ENCODE measurements at places on chromosomes 12 and 14. TPM values are rescaled to one million over a fixed set of nuclear protein-coding genes. Genes with fewer than 3 reads are reported as not detected.

FBLN5 gene
- 99.0 TPM for total RNA-seq

GPR84 gene
- 1.7 TPM for total RNA-seq

CIT gene
- total RNA-seq = 81.6 TPM

HEBP1 gene
- total RNA-seq = 66.8 TPM

OTOGL gene
- total RNA-seq = 0.47 TPM

SLC5A8 gene
- total RNA-seq = 1.6 TPM

MYL2 gene
- not detected for total RNA-seq

PACS2 gene
- total RNA-seq = 83.9 TPM

PTMS gene
- total RNA-seq = 269 TPM

DEPDC4 gene
- total RNA-seq = 1.4 TPM

HOXC11 gene
- total RNA-seq = 1.4 TPM

RAB21 gene
- 101 TPM for total RNA-seq

GRCh38 chr14:34475163-34475562 is 13.1 kb upstream of the SPTSSA start:
- no peaks in the 10 kb centered on the region for H3K36me3 ChIP-seq
- no peak for DNase-seq
- no peaks in the 10 kb centered on the region for H3K4me1 ChIP-seq
- H3K27ac ChIP-seq = no peak overlapping the region
- no peak overlapping the region for H3K4me3 ChIP-seq

DNA sequence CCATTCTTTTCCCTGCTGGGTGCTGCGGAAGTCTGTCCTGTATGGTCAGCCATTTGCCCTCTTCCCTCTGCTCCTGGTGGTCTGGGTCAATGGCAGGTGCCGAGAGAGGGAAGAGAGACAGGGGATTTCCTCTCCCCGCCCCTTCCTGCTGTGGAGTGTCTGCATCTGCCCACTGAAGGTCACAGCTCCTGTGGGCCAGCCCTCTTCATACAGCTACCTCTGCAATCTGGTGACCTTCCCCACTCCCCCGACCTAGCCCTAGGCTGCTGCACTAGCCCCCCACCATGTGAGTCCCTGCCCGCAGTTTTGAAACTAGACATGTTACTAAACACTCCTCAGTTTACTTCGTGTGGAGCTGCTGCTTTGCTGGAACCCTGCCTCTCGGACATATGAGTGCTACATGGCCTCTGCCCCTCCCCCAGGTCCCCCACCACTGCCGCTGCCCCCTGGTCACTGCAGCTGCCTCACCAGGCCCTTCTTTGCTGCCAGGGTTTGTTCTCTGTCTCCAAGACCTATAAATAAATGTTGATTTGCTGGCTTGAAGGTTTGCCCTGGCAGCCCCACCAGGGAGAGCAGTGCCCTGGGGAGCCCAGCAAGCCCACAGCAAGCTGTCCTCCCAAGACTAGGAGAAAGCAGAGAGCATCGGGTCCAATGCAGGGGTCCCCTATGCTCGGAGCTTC is 102.9 kb downstream of the DPF3 start:
- no peaks in the 10 kb centered on the region for H3K27me3 ChIP-seq
- H3K27ac ChIP-seq = no peak overlapping the region
- no peak for DNase-seq
- no peaks in the 10 kb centered on the region for H3K4me1 ChIP-seq
- H3K36me3 ChIP-seq = no peaks in the 10 kb centered on the region

DNA sequence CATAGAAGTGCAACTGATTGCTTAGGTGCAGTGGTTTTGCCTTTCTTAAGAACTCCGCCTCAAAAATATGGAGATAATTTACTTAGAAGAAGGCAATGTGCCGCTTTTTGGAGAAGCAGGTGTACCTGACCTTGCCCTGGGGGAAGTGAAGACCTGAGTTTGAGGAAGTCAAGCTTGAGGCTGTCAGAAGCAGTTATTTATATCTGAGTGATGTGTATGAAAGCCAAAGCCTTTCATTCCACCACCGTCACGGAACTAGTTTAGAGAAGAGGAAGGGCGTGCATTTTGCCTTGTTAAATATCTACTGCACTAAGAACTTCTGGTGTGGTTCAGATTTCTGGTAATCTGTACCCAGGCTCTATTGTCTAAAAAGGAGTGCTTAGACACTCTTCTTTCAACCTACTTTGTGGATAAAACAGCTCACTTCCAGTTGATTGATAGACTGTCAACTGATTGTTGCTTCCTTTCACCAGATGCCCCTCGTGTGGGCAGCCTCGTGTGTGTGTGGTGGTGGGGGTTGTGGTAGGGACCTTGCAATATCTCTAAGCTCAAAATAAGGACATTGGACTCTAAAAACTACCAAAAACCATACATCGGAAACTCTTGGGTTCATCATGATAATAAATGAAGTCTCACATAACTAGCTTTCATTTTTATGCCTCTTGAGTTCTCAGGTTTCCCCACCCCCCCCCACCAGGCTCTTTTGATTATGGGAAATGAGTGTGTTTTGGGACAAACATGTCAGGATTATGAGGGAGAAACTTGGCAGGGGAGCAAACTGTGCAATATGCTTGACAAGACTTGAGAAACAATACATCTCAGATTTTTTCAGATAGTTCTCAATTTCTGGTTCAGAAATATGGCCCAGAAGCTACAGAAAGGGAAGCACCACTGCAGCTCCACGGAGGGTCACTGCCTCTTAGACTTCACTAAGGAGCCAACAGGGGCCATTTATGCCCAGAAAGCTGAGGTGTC is 78.6 kb downstream of the ARF6 start:
- no peaks in the 10 kb centered on the region for H3K27me3 ChIP-seq
- peak overlapping the region; percentile 19 for H3K27ac ChIP-seq
- peak overlapping the region; percentile 20 for H3K4me3 ChIP-seq
- DNase-seq = no peak
- no peaks in the 10 kb centered on the region for H3K36me3 ChIP-seq

DNA sequence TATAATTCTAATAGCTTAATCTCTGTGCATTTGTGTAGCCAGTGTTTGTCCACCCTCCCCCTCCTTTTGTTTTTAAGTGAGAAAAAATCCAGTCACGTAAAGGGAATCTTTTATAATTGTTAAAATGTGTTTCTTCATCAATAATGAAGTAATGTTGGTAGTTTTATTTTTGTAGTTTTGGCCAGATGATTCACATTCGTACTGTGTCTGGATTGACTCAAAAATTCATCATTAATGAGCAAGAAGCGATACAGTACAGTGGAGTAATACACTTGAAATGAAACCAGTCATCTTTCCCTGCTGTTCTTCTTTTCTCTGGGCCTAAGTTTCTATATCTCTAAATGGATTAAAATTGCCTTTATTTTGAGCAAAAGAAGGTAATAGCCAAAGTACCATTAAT is 86.5 kb downstream of the SRGAP1 start:
- H3K4me3 ChIP-seq = no peak overlapping the region
- no peaks in the 10 kb centered on the region for H3K27me3 ChIP-seq
- DNase-seq = no peak
- H3K4me1 ChIP-seq = no peaks in the 10 kb centered on the region
- no peaks in the 10 kb centered on the region for H3K36me3 ChIP-seq
- H3K27ac ChIP-seq = no peak overlapping the region

DNA sequence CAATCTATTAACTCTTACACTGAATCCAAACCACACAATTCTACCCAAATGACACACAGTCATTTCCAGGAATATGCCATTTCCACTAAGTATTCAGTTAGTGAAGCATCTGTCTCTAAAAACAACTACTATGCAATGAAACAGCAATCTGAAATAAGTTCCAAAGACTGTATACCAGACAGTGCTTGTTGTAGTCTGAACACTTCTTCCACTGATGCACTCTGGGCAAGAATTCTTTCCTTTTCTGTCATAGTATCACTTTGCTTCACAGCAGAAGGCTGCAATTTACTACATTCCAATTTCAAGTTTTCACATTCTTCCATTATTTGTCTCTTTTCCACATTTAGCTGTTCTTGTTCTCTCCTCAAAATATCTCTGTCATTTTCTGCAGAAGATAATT is 25.8 kb downstream of the TRIP11 start:
- H3K4me3 ChIP-seq = no peak overlapping the region
- H3K27me3 ChIP-seq = no peaks in the 10 kb centered on the region
- no peak for DNase-seq
- no peak overlapping the region for H3K27ac ChIP-seq
- H3K36me3 ChIP-seq = peaks cover 24% of the 10 kb centered on the region

DNA sequence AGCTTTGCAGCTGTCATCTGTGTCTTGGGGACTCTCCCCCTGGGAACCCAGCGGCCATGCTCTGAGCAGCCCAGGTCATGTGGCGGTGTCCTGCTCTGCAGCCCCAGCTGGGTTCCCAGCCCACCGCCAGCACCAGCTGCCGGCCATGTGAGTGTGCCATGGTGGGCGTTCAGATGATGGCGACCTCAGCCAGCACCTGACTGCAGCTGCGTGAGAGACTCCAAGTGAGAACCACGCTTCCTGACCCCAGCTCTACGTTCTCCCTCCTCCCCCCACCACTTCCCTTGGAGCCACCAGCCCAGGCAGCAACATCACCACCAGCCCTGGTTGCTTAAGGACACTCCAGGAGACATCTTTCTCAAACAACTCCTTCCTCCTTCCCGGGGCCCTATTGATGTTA is 68.8 kb downstream of the SLC24A4 start:
- no peaks in the 10 kb centered on the region for H3K4me1 ChIP-seq
- H3K36me3 ChIP-seq = no peaks in the 10 kb centered on the region
- DNase-seq = no peak
- H3K27me3 ChIP-seq = no peaks in the 10 kb centered on the region

- H3K4me1 ChIP-seq = no peaks in the 10 kb centered on the region
- H3K27ac ChIP-seq = no peak overlapping the region
- H3K4me3 ChIP-seq = no peak overlapping the region
- H3K36me3 ChIP-seq = no peaks in the 10 kb centered on the region
- H3K27me3 ChIP-seq = no peaks in the 10 kb centered on the region
Observed at GRCh38 chr14:58746261-58746660, 108.5 kb downstream of the DACT1 start.

DNA sequence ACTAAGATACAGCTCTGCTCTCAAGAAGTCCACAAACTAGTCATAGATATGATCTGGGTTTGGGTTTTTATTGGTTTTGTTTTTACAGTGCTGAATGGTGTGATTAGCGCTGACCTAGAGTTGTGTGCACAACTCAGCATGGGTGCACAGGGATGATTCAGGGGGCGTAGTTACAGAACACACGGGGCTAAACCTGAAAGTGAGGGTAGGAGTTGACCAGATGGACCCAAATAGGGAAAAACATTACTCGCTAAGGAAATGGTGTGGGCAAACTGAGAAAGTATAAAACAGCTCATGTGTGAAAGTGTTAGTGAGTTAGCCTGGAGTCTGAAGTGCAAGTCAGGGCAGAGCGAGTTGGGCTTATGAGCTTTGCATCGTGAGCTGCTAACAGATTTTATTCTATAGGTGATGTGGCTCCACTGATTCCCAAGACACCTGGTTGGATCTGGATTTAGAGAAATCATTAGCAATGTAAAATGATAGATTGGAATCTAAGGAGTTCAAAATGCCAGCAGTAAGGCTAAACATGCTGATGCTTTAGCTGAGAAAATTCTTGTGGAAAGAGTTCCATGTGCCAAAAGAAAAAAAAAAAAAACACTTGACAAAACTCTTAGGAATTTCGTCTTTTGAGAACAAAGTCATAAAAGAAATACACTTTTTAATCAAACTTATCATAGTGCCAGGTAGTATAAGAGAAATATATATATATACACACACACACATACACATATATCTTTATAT is 134.9 kb downstream of the SLC5A8 start:
- no peak overlapping the region for H3K4me3 ChIP-seq
- no peak overlapping the region for H3K27ac ChIP-seq
- no peak for DNase-seq

DNA sequence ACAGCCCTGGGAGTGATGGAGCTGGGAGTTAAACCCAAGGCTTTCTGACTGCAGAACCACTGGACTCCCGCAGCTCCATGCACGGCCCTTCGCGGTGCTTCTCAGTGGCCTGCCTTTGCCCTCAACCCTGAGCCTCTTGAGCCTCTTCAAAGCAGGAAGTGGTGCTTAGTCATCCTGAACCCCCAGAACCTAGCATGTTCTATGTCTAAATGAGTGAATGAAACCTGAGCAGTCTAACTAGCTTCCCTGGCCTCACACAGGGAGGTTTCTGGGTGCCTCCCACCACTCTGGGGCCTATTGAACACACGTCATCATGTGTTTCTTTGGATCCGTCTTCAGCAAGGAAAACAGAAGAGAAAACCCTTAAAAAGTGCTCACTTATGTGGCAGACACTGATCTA is 117.9 kb upstream of the SFSWAP start:
- no peaks in the 10 kb centered on the region for H3K27me3 ChIP-seq
- H3K4me1 ChIP-seq = no peaks in the 10 kb centered on the region
- H3K27ac ChIP-seq = no peak overlapping the region
- no peak overlapping the region for H3K4me3 ChIP-seq

- H3K27me3 ChIP-seq = no peaks in the 10 kb centered on the region
- no peak for DNase-seq
- peak overlapping the region; percentile 85 for H3K27ac ChIP-seq
- H3K36me3 ChIP-seq = no peaks in the 10 kb centered on the region
Observed at GRCh38 chr14:95185767-95186392, 28.6 kb upstream of the DICER1 start.

DNA sequence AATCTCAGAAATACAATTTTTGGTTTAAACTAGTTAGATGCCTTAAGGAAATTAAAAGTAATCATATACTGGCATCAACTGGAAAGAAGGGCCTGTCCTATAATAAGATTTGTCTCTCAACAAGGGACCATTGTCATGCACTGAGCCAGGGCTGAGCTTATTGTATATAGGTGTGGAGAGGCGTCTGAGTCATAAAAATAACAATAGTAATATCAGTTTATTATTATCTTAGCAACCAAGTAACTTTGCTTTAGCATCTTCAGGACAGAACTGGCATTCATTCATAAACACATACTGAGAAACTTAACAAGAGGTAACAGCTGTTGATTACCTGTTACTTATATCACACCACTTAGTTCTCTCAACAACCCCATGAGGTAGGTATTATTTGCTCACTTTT is 7.1 kb downstream of the KRT75 start:
- no peak overlapping the region for H3K27ac ChIP-seq
- no peak overlapping the region for H3K4me3 ChIP-seq
- DNase-seq = no peak
- no peaks in the 10 kb centered on the region for H3K36me3 ChIP-seq
- H3K27me3 ChIP-seq = no peaks in the 10 kb centered on the region

- H3K36me3 ChIP-seq = no peaks in the 10 kb centered on the region
- no peaks in the 10 kb centered on the region for H3K4me1 ChIP-seq
- H3K27ac ChIP-seq = no peak overlapping the region
Observed at GRCh38 chr12:89948271-89949175, 239.9 kb upstream of the ATP2B1 start.

- H3K36me3 ChIP-seq = peaks cover 11% of the 10 kb centered on the region
- H3K27ac ChIP-seq = no peak overlapping the region
- no peaks in the 10 kb centered on the region for H3K4me1 ChIP-seq
- no peaks in the 10 kb centered on the region for H3K27me3 ChIP-seq
- DNase-seq = no peak
Observed at GRCh38 chr14:58463147-58463546, 35.6 kb downstream of the KIAA0586 start.

- no peak overlapping the region for H3K27ac ChIP-seq
- no peaks in the 10 kb centered on the region for H3K4me1 ChIP-seq
- H3K36me3 ChIP-seq = no peaks in the 10 kb centered on the region
- DNase-seq = no peak
- H3K4me3 ChIP-seq = no peak overlapping the region
Observed at GRCh38 chr14:56813143-56813551, 2.9 kb upstream of the OTX2 start.

All from kidney (tissue), 22 donors.